ENCODE measurements at places on chromosomes 4 and X. TPM values are rescaled to one million over a fixed set of nuclear protein-coding genes. Genes with fewer than 3 reads are reported as not detected.

SSX1 gene
- total RNA-seq, result not detected

NLGN4X gene
- 0.46 TPM for total RNA-seq

HS3ST1 gene
- total RNA-seq, result 0.65 TPM

CNGA1 gene
- 4.5 TPM for total RNA-seq

HTR2C gene
- total RNA-seq, result not detected

RAB9B gene
- total RNA-seq, result 0.91 TPM

ZGRF1 gene
- total RNA-seq, result 2.9 TPM

PI4K2B gene
- 22.8 TPM for total RNA-seq

MUC7 gene
- not detected for total RNA-seq

PNMA5 gene
- total RNA-seq, result not detected

TEX11 gene
- total RNA-seq, result not detected

CAMK2D gene
- 196 TPM for total RNA-seq

PGAM4 gene
- not detected for total RNA-seq

MND1 gene
- 0.79 TPM for total RNA-seq

ABCG2 gene
- 7.2 TPM for total RNA-seq

ANTXR2 gene
- 142 TPM for total RNA-seq

DOK7 gene
- 0.20 TPM for total RNA-seq

ASB9 gene
- total RNA-seq, result 0.36 TPM

XKRX gene
- total RNA-seq, result 0.07 TPM

CENPU gene
- 3.4 TPM for total RNA-seq

EGFL6 gene
- not detected for total RNA-seq

ACSL1 gene
- 37.0 TPM for total RNA-seq

SPON2 gene
- 7.2 TPM for total RNA-seq

LINC00632 gene
- total RNA-seq, result 13.3 TPM

GRIA2 gene
- total RNA-seq, result not detected

FAAH2 gene
- total RNA-seq, result 0.07 TPM

TRO gene
- 23.9 TPM for total RNA-seq

LDB2 gene
- total RNA-seq, result 11.3 TPM

ZNF280C gene
- 2.6 TPM for total RNA-seq

S100G gene
- total RNA-seq, result not detected

BMPR1B gene
- total RNA-seq, result 0.53 TPM

CCSER1 gene
- 0.20 TPM for total RNA-seq

RHOXF2 gene
- total RNA-seq, result not detected
